Progenitor cell of endocrine pancreas (in vitro differentiated cells): ENCODE measurements at places on chromosomes 6 and 20. TPM values are rescaled to one million over a fixed set of nuclear protein-coding genes. Genes with fewer than 3 reads are reported as not detected.
A peak's percentile ranks its signal among the peaks of the same experiment; 100 is the strongest.

The PNPLA1 gene
- total RNA-seq, result not detected in 2 replicates

The PLCB1 gene
- 16.2 and 18.0 TPM in 2 replicates for total RNA-seq

The SLC22A1 gene
- 2.4 and 3.0 TPM in 2 replicates for total RNA-seq

GRCh38 chr6:30075790-30076732, 492 bp upstream of the RNF39 start:
- peaks cover 8% of the 10 kb centered on the region for H3K4me1 ChIP-seq
- peaks cover 9% of the 10 kb centered on the region for H3K36me3 ChIP-seq
- DNase-seq, result no peak
- H3K27ac ChIP-seq, result no peak overlapping the region
- H3K4me3 ChIP-seq, result peak overlapping the region; percentile 49

DNA sequence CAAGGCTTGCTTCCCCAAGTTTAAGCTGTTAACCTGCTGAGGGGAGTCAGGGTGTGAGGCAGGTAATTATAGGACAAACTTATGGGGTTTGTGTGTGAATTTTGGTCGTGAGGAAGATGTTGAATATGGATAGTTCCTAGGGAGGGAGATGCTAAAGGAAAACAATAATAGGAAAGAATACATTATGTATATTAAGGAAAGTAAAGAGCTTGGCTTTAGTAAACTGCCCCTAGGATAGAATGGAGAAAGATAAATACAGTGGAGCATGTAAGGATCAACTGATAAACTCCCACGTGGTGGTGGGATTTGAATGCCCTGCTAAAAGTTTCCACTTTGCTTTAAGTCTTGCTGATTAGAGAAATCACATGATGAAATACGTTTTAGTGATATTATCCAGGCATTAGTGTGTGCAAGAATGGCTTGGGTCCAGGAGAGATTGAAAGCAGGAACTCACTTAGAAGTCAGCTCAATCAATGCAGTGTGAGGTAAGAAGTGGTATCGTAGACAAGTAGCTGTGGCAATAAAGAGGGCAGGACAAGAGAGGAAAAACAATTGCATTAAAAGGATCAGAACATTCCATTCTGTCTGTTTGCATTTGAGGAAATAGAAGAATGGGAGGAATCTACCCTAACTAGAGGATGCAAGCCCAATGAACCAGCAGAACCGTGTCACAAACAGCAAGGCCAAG, 52.5 kb downstream of the RPS12 start:
- no peak overlapping the region for H3K4me3 ChIP-seq
- H3K27ac ChIP-seq, result no peak overlapping the region
- no peaks in the 10 kb centered on the region for H3K27me3 ChIP-seq
- DNase-seq, result no peak

DNA sequence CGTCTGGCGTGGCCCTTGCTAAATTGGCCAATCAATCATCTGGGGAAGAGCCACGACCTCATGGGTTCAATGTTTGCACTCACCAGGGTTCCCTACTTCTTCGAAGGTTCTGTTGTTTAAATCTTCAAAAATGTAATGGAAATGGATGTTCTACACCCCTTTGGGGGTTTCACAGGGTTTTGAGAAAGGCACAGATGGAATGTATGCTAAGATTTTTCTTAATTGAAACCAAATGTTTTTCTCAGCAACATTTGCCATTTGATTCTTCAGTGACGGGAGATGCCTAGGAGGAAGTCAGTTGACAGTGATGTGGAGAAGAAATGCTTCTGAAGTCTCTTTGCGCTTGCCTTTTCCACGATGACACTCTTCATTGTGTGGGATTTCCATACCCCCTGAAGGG, 312.3 kb downstream of the ESR1 start:
- H3K36me3 ChIP-seq, result peaks cover 7% of the 10 kb centered on the region
- H3K27me3 ChIP-seq, result no peaks in the 10 kb centered on the region
- H3K27ac ChIP-seq, result no peak overlapping the region
- DNase-seq, result no peak
- H3K4me1 ChIP-seq, result no peaks in the 10 kb centered on the region

GRCh38 chr6:37130704-37131103, 39.2 kb upstream of the PIM1 start:
- H3K4me3 ChIP-seq, result no peak overlapping the region
- no peaks in the 10 kb centered on the region for H3K27me3 ChIP-seq
- H3K4me1 ChIP-seq, result peaks cover 55% of the 10 kb centered on the region
- no peak for DNase-seq
